ENCODE measurements at places on chromosomes 1 and 21.
A peak's percentile ranks its signal among the peaks of the same experiment; 100 is the strongest.

- no peak for DNase-seq
These were observed 611 bp downstream of the HSPG2 start for GRCh38 chr1:21936366-21937031.

DNA sequence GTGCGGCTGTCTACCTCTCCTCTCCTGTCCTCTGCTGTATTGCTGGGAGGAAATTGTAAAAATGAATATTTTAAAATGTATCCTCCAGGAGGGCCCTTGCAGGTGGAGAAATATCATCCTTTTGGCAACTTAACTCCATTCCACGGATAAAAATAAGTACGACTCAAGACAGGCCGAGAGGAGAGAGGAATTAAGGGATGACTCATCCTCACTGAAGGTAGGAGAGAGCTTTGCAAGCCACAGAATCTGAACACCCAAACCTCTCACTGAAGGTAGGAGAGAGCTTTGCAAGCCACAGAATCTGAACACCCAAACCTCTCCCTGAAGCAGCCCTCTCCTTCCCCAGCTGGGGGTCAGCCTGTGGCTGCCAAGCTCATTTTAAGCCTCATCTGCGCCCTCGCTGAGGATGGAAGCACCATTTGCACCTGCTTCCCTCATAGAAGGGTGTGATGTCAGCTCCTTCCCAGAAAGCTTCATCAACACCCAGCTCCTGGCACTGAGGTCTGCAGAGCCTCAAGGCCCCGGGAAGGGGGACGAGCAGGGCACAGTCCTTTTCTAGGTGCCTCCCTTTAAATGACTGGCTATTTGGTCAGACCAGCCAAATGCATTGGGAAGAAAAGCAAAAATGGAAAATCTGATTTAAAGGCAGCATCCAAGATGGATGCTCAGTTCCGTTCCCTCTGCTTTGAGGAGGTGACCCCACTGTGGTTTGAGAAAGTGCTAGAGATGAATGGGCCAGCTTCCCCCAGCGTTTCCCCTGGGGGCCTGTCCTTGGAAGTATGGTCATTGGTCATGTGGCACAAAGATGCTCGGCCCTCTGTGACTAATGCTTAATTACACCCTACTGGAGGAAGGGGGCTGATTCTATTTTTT, 12.9 kb upstream of the SELENON start:
- DNase-seq, result peak; percentile 52

DNA sequence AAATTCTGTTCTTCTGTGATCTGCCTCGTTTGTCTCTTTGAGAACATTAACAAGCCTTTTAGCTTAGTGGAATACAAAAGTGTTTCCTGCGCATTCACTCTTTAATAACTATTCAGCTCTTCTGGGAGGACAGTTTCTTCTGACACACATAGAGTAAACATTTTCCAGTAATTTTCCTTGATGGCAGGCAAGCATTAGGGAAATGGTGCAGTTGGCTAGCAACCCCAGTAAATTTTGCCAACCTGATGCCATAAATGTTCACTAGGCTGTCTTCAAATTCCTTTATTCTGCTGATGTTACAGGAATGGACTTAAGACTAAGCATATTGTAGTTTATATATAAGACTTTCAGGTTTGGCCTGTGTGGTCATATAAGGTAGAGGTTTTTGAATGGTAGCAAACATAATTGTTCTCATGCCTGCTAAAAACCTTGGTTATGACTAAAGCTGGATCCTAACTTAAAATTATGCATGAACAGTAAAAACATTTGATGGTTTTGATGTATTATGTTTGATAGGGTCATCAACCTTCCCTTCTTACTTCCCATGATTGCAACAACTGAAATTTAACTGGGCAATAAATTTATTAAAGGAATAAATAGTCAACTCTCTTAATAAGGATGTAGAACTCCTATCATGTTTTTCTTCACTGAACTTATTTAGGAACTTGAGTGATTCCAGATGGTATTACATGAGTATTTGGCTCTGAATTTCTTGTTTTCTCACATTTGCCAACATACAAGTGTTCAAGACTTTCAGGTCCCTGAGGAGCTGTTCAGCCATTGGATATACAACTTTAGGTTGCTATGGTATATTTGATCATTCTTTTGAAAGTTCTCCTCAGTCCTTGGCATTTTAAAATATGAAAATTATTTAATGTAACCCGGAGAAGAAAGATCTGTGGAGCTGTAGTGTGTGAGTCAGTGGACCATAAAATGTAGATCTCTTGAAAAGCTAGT, 223.4 kb downstream of the FMN2 start:
- DNase-seq, result peak; percentile 15

DNA sequence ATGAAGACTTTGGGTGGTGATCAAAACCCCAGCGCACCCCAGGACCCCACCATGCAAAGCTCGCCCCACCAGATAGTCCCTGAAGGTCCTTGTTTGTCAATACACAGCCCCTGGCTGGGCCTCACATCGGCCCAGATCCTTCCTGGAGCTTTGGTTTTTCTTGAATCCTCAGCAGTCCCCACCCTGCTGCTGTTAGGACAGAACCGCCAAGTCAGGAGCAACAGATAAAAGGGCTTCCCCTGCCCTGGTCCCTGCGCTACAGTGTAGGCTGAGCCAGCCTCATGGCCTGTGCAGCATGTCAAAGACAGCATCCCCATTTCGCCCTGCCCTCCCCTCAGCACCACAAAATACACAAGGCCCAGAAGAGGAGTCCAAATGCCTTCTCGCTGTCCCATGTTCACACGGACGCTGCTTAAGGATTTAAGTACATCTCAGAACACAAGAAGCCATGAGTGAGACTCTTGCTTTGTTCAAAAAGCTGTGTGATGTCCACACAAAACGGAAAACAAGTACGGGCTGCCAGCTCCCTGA, 65.7 kb downstream of the PSMG1 start:
- no peak for DNase-seq

DNA sequence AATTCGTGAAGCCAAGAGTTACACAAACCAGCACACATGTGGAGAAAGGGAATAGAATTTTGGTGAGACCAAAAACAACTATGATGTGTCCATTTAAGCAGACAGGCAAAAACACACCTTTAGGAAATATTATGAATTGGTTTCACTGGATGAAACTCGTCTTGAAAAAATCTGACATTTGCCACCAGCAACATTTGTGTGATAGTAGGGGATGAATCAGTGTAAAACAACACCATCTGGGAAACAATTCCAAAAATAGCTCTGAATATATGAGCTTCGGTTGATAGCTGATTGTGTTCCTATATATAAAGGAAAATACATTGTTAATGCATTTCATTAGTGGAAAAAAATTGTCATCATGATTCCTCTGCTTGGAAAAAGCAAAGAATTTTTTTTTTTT, 327.8 kb downstream of the PAPPA2 start:
- DNase-seq, result peak; percentile 17

DNA sequence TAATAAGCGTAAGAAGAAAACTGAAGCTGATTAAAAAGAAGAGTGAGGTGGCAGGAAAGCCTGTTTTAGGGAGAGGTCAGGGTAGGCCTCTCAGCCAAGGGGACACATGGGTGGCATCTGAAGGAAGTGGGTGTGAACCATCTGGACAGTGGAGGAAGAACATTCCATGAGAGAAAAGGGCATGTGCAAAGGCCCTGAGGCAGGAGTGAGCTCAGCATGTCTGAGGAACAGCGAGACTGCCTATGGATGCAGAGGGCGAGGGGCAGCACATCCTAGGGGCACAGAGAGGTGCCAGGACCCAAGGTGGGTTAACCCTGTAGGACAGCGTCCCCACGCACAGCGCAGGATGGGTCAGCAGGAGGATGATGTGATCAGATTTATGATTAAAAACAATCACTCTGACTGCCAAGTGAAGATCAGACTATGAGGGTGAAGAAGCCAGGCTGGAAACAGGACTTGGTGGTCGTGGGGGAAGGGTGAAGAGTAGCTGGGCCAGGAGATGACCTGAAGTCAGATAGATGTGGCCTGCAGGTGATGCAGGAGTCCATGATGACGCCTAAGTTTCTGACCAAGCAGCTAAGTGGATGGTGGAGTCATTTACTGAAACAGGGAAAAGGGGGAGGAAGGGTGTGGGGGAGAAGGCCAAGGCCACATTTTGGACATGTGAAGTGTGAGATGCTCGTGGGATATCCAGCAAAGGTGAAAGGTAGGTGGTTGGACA, 37.9 kb downstream of the PABPC4 start:
- no peak for DNase-seq

GRCh38 chr21:45276596-45276995, 11.1 kb downstream of the POFUT2 start:
- no peak for DNase-seq

DNA sequence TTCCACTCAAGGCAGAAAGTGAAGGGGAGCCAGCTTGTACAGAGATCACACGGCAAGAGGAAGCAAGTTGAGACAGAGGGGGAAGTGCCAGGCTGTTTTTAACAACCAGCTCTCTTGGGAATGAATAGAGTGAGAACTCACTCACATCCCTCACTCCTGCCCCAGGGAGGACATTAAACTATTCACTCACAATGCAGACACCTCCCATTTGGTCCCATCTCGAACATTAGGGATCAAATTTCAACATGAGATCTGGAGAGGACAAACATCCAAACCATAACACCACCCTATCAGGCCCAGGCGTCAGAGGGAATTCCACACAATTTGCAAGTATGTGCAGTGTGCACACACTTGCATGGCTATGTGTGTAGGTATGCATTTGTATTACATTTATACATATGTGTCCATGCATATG, 62.7 kb downstream of the DMAP1 start:
- DNase-seq, result peak; percentile 10

DNA sequence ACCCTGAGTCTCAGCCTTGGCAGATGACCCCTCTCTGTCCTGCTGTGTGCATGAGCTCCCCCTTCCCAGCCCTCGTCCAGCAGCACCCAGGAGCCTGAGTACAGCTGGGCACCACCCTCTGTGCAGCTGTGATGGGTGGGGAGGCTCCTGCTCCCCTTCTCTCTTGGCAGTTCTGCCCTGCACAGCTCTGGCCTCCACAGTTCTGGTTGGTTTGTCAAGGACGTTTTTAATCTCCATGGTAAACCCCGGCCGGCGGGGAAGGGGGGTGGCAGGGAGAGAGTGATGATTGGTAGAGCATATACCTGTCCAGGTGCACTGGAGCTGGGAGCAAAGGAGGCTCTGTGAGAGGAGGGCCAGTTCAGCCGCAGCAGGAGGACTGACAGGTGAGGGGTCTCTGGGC, at the start of gene CLCNKA:
TSS of gene CLCNKA (plus strand) at position 356 of the 400 bp plus-strand sequence. CDS start 584 bp downstream, outside the sequence.
- DNase-seq, result no peak

- peak; percentile 45 for DNase-seq
These were observed 173.0 kb downstream of the ADGRL4 start for GRCh38 chr1:78833491-78833890.

GRCh38 chr1:236057546-236057945, 7.3 kb downstream of the NID1 start:
- DNase-seq, result no peak

DNA sequence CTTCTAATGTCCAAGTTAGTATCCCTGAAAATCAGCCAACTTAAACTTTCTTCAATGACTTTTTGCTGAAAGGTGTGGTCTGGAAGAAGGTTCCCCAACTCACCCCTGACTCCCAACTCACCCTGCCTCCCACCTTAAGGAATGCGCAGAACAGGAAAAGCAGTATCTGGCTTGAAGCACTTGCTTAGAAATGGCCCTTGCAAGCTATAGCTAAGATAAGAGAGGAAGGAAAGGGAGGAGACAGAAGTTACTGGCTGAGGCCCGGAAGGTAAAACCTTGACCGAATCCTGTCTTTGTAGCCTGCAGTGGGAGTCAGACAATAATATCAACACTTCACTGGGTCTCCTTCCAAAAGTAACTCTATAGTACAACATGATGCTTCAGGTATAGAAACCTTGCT, 2.9 kb downstream of the CYYR1 start:
- no peak for DNase-seq

- no peak for DNase-seq
These were observed 21.4 kb downstream of the OPRD1 start for GRCh38 chr1:28833381-28833780.

GRCh38 chr1:26288311-26288941, 8.5 kb downstream of the SH3BGRL3 start:
- DNase-seq, result no peak

GRCh38 chr1:161432091-161432490, 64.4 kb upstream of the CFAP126 start:
- DNase-seq, result no peak

DNA sequence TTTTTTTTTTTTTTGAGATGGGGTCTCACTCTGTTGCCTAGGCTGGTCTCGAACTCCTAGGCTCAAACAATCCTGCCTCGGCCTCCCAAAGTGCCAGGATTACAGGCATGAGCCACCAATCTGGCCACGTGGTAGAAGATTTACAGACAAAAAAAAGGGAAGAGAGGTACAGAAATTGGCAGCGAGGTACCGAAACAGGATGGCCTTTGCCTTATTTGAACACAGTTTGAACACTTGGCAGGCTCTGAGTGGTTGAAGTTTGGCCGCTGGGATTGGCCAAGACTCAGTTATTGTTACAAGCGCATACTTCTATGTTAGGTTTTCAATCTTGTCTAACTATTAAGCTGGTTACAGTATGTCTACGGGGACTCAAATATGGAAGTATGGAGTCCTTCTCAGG, 6.2 kb upstream of the AADACL4 start:
- DNase-seq, result no peak

GRCh38 chr1:170580636-170581440, 48.9 kb downstream of the GORAB start:
- no peak for DNase-seq

DNA sequence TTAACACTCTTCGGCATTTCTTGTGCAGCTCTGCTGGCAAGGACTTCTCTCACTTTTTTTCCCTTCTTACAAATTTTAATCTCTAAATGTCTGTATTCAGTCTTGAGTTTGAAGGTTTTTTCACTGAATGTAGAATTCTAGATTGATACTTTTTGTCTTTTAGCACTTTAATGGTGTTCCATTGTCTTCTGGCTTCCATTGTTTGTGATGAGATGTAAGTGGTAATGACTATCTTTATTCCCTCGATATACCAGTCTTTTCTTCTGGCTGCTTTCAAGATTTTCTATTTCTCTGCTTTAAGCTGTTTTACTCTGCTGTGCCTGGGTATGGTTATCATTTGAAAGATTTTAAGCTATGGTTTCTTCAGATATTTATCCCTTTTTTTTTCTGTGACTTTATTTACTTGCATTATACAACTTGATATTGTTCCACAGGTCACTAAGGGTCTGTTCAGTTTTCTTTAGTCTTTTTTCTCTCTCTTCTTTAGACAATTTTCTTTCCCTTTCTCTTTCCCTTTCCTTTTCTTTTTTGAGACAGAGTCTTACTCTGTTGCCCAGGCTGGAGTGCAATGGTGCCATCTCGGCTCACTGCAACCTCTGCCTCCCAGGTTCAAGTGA, 35.8 kb downstream of the DYRK1A start:
- no peak for DNase-seq

DNA sequence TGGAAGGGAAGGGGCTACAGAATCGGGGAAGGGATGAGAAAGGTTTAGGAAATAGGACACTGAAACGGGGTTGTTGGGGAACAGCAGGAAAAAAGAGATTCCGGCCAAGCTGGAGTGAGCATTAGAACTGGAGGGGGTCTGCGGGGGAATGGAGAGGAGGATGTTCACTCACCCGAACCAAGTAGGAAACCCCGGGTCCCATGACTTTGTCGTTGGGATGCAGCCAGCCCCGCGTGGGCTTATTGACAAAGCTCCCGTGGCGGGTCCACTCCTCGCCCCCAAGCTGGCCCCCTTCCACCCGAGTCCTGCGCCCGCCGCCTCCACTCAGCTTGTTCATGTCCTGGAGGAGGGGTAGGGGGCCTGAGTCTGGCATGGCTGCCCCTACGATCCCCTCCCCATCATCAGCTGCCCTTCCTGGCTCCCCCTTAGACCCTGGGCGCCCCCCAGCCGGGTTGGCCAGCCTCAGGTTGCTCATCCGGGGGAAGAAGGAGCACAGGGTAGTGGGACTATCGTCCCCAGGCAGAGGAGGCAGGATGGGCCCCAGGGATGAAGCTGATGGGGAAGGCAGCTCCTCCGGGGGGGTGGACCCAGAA, 591 bp downstream of the SHC1 start:
- no peak for DNase-seq

- DNase-seq, result no peak
These were observed 119.4 kb downstream of the KCNJ15 start for GRCh38 chr21:38376235-38376634.

All from AG08395 (cell line).